ENCODE measurements at places on chromosomes 3 and 15. TPM values are rescaled to one million over a fixed set of nuclear protein-coding genes. Genes with fewer than 3 reads are reported as not detected.

DNA sequence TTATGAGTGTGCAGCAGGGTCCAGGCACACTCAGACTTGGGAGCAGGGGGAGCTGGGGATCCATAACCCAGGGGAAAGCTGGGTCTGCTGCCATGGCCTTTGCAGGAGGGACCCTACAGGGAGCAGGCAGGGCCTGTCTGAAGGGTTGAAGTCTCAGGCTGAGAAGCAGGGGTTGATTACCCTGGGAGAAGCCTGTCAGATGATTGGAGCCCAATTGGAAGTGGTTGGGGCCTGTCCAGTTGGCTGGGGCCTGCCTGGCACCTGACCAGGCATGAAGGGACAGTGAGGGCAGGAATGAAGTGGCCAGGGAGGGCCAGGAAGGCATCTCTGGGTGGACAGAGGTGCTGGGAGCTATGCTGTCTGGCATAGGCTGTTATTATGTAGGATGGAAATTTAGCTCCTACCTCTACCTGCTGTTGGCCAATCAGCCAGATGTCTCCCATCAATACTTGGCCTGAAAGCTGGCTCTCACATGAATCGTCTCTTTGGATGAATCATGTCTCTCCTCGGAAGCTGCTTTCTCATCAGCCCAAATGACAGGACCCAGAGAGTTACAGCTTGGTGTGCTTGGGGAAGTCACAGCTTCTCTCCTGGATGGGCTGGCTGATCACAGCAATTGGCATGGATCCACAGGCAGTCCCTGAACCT is 27.4 kb upstream of the SLCO2A1 start:
- no peaks in the 10 kb centered on the region for H3K36me3 ChIP-seq
- no peak overlapping the region for H3K27ac ChIP-seq
- H3K4me3 ChIP-seq: no peak overlapping the region
- H3K27me3 ChIP-seq: no peaks in the 10 kb centered on the region
- H3K4me1 ChIP-seq: peaks cover 4% of the 10 kb centered on the region

The HYAL1 gene
- 10.6 TPM for total RNA-seq

DNA sequence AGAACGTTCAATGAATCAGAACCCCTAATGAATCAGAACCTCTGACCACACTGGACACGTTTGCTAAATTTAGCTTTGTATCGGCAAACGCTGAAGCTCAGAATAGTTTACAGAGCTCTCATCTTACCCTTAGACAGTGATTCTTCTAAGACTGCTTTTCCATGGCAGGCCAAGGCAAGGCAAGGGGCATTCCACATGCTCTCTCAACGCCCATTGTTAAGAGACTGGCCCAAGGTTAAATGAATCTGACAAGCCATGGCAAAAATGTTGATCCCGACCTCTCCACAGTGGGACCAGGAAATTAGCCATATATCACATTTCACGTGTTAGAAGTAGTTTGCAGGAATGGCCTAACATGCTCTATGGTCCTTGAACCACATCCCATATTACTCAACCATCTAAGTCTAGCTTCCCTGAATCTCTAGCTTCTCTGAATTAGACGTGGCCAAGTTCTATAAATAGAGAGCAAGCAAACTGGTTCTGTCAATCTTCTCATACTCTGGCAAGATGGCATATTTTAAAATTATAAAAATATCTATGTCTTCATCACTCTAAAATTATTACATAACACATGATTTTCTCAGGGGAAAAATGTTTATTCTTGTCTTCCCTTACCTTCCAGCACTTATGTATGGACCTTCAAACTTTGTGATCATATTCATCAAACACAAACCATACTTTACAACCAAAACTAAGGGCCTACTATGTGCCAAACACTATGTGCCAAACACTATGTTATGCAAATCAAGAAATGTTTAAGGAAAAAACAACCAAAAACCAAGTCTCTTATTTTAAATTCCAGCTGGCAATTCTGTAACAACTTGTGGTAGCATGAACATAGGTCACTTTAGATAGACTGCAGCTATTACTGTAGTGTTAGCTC is 54.3 kb downstream of the AAGAB start:
- H3K27me3 ChIP-seq: no peaks in the 10 kb centered on the region
- peak overlapping the region; percentile 90 for H3K27ac ChIP-seq
- H3K36me3 ChIP-seq: peaks cover 5% of the 10 kb centered on the region
- H3K4me1 ChIP-seq: peaks cover 66% of the 10 kb centered on the region

The ANKRD34C gene
- total RNA-seq: not detected

DNA sequence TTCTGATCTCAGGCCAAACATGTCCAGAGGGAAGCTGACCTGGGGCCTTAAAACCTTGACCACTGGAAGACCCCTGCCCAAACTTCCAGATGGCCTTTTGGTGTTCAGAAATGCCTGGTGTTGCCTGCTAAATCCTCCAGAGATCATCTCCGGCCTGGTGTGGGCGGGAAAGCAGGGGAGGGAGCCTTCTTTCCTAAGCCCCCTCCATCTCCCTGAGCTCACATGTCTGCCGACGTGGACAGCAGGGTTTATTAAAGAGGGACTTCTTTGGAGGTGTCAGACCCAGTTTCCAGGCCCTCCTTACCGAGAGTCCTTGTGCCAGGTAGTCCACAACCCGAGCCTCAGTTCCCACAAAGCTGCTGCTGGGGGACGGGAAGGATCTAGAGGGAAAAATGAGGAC is 55.9 kb upstream of the SLC6A1 start:
- H3K27me3 ChIP-seq: no peaks in the 10 kb centered on the region
- H3K36me3 ChIP-seq: no peaks in the 10 kb centered on the region
- no peak overlapping the region for H3K27ac ChIP-seq
- no peaks in the 10 kb centered on the region for H3K4me1 ChIP-seq

- H3K36me3 ChIP-seq: no peaks in the 10 kb centered on the region
- DNase-seq: no peak
These were observed 425.2 kb downstream of the CHL1 start for GRCh38 chr3:621714-622113.
